Stimulated activated CD8-positive, alpha-beta memory T cell treated with anti-CD3 and anti-CD28 coated beads, Interleukin-4, amount 100 ng/mL, for 48 hours (primary cell): ENCODE measurements at places on chromosomes 7 and 10.
A peak's percentile ranks its signal among the peaks of the same experiment; 100 is the strongest.

DNA sequence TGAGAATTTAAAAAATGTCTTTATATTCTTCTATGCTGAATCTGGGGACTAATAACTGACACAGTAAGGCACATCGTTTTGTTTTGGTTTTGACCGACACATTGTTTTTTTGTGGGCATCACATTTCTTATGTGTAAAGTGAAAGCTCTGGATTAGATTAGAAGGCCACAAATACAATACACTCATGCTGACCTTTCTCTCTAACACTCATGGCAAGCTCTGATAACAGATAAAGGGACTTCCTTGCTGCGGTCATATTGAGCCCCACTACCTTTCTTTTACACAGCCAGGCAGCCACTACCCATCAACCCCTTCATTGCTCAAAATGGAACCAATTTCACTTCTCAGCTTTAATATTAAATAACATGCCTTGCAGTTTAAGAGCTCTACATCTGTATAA is 26.0 kb downstream of the PPP1R3A start:
- DNase-seq, result no peak

DNA sequence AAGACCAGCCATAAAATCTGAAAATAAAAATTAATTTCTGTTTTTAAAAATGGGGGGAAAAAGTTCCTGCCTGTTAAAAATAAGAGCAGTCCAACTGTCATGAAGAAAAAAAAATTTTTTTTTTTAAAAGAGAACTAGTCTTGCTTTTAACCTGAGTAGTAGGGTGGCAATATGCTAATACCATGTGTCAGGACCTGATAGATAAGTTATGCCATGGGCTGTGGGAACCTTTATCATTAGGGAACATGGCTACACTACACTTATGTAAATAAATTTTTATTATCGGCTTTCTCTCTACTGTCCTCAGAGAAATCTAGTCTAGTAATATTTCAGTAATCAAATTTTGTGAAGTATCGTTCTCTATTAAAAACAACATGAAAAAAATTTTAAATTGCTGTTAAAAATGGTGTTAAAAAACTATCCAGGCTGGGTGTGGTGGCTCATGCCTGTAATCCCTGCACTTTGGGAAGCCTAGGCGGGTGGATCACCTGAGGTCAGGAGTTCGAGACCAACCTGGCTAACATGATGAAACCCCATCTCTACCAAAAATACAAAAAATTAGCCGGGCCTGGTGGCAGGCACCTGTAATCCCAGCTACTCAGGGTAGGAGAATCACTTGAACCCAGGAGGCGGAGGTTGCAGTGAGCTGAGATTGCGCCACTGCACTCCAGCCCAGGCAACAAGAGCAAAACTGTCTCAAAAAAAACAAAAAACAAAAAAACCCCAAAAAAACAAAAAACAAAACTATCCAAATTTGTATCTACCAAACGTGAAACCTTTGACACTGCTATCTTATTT is 20.7 kb downstream of the NT5C3A start:
- no peak for DNase-seq

GRCh38 chr10:104268405-104268712 is 625 bp upstream of the GSTO2 start:
- DNase-seq, result no peak

- DNase-seq, result no peak
Observed at GRCh38 chr7:142139597-142140400, 28.3 kb downstream of the MGAM2 start.

GRCh38 chr7:139692723-139693122 is 85.1 kb downstream of the HIPK2 start:
- no peak for DNase-seq

DNA sequence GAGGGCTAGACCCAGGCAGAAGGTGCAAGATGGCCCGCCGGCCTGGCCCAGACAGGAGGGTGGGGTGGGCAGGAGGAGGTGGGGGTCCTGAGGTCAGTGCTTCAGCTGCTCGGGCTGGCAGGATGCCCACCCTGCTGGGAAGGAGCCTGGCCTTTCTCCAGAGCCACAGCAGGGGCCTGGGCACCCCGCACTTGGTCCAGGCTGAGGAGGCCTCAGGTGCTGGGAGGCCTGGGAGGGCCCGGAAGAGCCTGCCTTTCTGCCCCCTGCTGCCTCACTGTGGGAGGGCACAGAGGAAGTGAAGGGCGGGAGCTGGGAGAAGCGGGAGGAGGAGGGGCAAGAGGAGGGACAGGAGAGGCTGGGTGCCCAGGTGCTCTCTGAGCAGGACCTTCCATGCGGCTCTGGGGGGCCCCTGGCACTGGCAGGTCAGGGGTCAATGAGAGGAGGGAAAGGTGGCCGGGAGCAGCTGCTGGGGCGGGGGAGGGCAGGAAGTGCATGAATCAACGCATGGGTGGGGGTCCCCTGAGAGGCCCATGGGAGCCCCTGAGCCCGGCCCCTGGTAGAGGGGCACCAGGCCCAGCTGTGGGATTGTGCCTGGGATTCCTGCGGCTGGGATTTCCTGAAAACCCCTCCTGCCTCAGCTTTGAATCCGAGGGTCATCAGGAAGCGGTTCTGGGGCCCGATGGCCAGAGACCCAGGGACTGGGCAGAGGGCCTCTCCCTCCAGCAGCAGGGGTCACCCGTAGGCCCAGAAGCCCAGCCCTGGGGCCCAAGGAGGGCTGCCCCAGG is 49.9 kb downstream of the PWWP2B start:
- peak; percentile 87 for DNase-seq

- no peak for DNase-seq
Observed at GRCh38 chr7:102208826-102209225, 77.8 kb upstream of the SH2B2 start.

- no peak for DNase-seq
Observed at GRCh38 chr10:93075369-93076221, 1.9 kb downstream of the CYP26A1 start.

- peak; percentile 39 for DNase-seq
Observed at GRCh38 chr10:60646966-60647796, 131.1 kb upstream of the CDK1 start.

DNA sequence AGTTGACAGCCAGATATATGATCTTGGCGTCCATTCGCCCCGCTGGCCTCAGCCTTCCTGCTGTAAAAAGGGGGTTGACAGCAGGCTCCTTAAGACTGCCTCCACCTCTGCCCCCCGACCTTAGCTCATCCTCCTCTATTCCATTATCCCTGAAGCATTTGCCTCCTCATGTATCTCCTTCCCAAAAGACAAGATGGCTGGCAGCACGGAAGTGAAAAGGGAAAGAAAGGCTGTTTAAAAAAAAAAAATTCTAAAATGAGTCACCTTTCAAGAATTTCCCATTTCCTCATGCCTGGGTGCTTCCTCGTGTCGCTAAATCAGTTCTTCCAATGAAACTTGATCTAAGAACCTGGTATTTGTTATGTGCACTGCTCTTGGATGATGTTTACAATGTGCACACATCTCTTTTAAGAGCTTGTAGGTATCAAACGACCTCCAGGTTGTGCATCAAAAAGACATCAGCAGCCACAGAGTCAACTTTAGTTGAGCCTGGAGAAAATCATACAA is 1.7 kb downstream of the SCRN1 start:
- no peak for DNase-seq

- no peak for DNase-seq
Observed at GRCh38 chr7:71718563-71718962, 586.6 kb downstream of the GALNT17 start.

- peak; percentile 27 for DNase-seq
Observed at GRCh38 chr10:91694170-91694794, 61.4 kb upstream of the PPP1R3C start.

DNA sequence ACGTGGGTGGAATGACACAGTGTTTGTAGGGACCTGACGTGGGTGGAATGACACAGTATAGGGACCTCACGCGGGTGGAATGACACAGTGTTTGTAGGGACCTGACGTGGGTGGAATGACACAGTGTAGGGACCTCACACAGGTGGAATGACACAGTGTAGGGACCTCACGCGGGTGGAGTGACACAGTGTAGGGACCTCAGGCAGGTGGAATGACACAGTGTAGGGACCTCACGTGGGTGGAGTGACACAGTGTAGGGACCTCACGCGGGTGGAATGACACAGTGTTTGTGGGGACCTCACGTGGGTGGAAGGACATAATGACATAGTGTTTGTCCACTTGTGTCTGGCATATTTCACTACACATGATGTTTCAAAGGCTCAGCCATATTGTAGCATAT is 19.3 kb downstream of the PPP2R2D start:
- peak; percentile 47 for DNase-seq

DNA sequence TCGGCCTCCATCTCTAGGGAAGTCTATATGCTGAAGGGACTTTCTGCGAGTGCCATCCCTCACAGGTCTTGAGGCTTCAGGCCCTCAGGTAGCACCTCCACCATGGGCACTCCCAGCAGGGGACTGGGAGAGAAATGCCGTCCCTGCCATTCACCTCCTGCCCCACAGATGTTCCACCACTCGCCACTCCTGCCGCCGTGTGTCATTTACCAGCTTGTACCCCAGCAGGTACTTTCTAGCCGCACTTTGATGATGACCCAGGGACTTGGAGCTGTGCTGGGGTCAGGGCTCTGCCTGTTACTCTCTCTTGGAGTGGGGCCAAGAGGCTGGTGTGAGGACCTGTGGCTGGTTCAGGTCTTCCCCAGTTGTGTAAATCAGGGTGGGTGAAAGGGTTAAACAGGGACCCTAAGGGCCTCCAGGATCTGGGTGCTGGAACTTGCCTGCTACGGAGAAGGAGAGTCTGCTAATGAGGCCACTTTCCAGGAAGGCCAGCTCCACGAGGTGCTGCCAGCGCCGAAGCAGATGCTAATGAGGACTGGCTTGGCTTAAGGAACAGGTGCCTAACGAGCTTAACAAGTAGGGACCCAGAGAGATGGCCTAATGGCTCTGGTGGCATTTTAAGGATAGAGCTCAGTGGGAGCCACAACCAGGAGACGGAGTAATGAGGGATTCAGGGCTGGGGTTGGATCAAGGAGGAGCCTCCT is 32.4 kb downstream of the CRHR2 start:
- no peak for DNase-seq

GRCh38 chr7:122829962-122830361 is 56.3 kb downstream of the CADPS2 start:
- no peak for DNase-seq

GRCh38 chr10:120803972-120804371 is 47.2 kb upstream of the WDR11 start:
- no peak for DNase-seq

GRCh38 chr10:97567891-97568290 is 4.7 kb upstream of the ANKRD2 start:
- no peak for DNase-seq

GRCh38 chr10:127046975-127047877 is 142.0 kb downstream of the DOCK1 start:
- no peak for DNase-seq

DNA sequence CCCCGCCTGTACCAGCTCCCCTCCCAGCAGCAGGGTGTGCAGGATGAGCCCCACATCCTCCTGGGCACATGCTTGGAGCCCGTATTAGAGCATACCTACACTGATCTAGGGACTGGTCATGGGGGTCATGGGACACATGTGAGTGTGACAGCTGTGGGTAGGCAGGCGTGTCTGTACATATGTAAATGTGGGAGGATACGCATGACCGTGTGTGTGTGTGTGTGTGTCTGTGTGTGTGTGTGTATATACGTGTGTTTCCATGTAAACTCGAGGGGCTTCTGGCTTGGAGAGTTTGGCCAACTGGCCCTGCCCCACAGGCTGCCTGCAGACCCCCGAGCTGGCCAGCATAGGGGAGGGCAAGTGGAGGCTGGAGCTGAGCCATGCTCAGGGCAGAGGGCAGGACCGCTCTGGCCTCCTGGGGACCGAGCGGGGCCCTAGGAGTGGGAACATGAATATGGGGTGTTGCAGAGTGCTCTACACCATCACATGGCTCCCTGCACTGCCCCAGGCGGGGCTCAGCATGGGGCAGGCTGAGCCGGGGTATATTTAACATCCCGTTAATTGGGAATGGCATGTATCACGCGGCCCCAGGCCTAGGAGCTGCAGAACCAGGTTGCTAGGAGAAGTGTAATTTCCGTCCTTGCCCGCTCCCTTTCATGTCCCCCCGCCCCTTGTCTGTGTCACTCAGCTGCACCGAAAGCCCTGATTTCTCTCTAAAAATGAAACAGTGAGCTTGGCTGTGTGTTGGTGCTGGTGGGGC is 152.7 kb upstream of the PCBD1 start:
- DNase-seq, result no peak

- DNase-seq, result no peak
Observed at GRCh38 chr10:117334926-117335325, 40.3 kb downstream of the PDZD8 start.

GRCh38 chr10:24944512-24945255 is 7.7 kb downstream of the PRTFDC1 start:
- no peak for DNase-seq

- no peak for DNase-seq
Observed at GRCh38 chr10:3869036-3869435, 84.0 kb upstream of the KLF6 start.

GRCh38 chr10:60801522-60801921 is 23.2 kb downstream of the CDK1 start:
- DNase-seq, result no peak
